A375 (cell line): ENCODE measurements at places on chromosomes 11 and 22. TPM values are rescaled to one million over a fixed set of nuclear protein-coding genes. Genes with fewer than 3 reads are reported as not detected.

The NCF4 gene
- total RNA-seq: 0.24 TPM in 1 of 2 replicates, not detected in the other

The ANO1 gene
- 29.3 and 29.5 TPM in 2 replicates for total RNA-seq

The TPBGL gene
- total RNA-seq: not detected in 2 replicates

The IGSF9B gene
- 6.5 and 7.0 TPM in 2 replicates for total RNA-seq

The APLNR gene
- not detected in 2 replicates for total RNA-seq

The PIWIL4 gene
- total RNA-seq: not detected in 2 replicates

The MS4A12 gene
- not detected in 2 replicates for total RNA-seq

The SGSM1 gene
- total RNA-seq: not detected in 2 replicates

The CCDC116 gene
- total RNA-seq: not detected in 2 replicates

The MS4A3 gene
- not detected in 2 replicates for total RNA-seq

The AGBL2 gene
- 1.3 and 1.4 TPM in 2 replicates for total RNA-seq

The C11orf65 gene
- 0.23 and 0.58 TPM in 2 replicates for total RNA-seq

The MRE11 gene
- 26.3 and 27.4 TPM in 2 replicates for total RNA-seq

The CDC45 gene
- total RNA-seq: 59.7 and 62.4 TPM in 2 replicates

The MFRP gene
- total RNA-seq: not detected in 2 replicates

The SVIP gene
- 9.7 and 18.3 TPM in 2 replicates for total RNA-seq

The SPON1 gene
- 0.03 TPM in 1 of 2 replicates, not detected in the other for total RNA-seq

The PATE2 gene
- 0.87 TPM in 1 of 2 replicates, not detected in the other for total RNA-seq

The CACNA1I gene
- not detected in 2 replicates for total RNA-seq

The KCNA4 gene
- 0.04 and 0.08 TPM in 2 replicates for total RNA-seq

The PHETA2 gene
- 0.03 TPM in 1 of 2 replicates, not detected in the other for total RNA-seq
